Right atrium auricular region (tissue), 2 donors: ENCODE measurements at places on chromosomes 7 and 10.

- no peak for DNase-seq
Observed at GRCh38 chr10:29157321-29157720, 131.5 kb upstream of the LYZL1 start.

- DNase-seq, result no peak
Observed at GRCh38 chr10:9596368-9596920, 1421.2 kb upstream of the CELF2 start.

- DNase-seq, result no peak
Observed at GRCh38 chr7:157007470-157008066, 2.9 kb downstream of the MNX1 start.

GRCh38 chr10:118610577-118610976 lies 15.1 kb upstream of the PRLHR start:
- no peak for DNase-seq

GRCh38 chr10:11194859-11195586 lies 177.4 kb downstream of the CELF2 start:
- no peak for DNase-seq

- no peak for DNase-seq
Observed at GRCh38 chr7:88401009-88401623, 94.4 kb upstream of the STEAP4 start.

DNA sequence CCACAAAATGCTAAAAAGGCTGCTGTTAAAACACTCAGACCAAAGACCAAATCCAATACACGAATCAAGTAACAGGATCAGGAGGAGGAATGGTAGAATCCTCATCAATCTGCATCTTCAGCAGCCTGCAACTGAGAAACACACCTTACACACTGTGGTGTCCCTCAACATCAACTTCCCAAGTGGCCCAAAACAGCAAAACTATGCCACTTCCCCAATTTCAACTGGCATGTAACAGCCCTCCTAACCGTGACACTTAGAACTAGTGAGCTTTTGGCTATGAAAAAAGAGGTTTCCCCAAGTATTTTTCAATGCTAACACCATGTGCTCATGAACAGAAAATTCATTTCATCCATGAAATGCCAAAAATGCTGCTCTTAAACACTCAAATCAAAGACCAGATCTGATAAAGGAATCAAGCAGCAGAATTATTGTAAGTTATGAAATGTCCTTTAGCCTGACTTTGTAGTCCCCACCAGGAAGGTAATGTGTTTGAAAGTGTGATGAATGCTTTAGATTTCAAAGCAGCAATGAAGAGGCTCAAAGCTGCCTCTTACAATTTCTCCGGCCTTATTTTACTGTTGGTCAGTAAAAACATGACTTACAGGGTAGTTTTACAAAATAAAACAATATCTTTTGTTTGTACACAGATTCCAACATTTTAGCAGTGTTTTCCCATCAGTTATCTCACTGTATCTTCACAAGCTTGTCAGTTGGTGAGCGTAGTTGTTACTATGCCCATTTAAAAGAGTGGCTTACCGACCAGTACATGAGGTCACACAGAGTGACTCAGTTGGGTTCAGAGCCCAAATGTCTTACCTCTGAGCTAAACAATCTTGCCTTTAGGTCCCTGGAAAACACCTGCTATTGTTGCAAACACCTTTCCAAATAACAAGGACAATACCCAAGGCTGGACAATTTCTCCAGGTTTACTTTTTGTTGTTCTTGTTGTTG lies 65.7 kb upstream of the ASAH2 start:
- DNase-seq, result no peak

DNA sequence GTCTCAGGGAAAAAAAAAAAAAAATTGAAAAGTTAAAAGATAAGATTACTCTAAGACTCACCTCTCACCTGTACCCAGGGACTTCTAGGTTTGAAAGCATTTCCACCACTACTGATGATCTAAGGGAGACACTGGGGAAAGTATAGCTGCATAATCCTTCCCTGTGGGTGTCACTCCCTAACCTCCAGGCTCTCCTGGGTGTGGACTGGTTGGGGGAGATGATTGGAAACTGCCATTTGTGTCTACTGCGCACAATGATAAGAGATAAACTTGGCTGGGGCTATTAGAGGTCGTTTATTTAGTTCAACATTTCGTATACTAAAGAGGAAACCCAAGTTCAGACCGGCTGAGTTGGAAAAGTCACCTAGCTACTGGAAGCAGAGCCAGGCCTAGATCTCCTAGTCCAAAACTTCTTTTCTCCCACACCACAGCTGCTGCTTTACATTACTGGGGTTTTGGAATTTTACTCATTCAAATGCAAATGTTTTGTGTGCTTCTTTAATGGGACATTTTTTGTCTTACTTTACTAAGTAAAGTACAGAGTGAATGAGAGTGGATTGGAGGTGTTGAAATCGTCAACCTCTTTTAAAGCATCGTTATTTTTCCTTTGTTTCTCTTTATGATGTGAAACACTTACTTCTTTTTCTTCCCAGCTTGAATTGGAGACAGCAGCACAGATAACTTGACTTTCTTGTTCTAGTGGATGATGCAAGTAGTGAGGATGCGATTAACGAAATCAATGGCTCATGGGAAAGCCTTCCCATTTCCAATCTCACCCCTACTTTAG lies 22.3 kb upstream of the SEC61G start:
- DNase-seq, result no peak

DNA sequence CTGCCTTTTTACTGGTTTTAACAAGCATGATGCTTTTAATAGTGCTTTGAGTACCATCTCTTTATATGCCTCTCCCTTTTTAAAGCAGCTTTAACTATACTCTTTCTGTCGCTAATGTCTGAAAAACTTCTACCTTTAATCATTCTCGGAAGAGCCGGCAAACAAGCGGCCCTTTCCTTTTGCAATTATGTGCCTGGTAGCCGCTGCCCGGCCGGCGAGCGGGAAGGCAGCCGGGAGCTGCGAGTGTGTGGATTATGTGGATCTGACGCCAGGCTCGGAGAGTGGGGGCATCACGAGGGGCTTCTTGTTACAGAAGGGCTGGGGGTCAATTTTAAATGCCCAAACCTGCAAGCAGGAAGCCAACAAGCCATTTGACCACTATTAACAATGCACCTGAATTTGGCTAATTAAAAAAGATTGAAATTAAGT lies 120.9 kb downstream of the BUB3 start:
- no peak for DNase-seq

- peak; percentile 58 for DNase-seq
Observed at GRCh38 chr7:47293884-47294555, 287.9 kb downstream of the TNS3 start.

DNA sequence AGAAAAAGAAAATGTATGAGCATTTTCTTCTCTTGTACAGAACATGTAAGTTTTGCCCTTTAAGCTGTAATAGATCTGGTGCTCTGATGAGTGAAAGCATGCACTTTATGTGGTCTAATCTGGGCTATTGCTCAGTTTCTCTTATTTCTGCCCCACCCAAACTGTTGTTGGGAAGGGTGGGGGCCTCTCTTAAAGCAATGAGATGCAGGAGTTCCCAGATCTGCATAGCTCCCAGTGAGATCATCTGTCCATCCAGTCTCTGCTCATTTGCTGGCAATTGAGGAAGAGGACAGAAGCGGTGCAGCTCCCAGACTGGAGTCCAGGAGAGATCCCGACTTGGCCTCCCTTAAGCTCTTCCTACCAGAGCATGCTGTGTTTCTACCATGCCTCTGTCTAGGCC lies 114.9 kb upstream of the SORCS3 start:
- DNase-seq, result no peak

GRCh38 chr7:38801786-38802185 lies 107.2 kb downstream of the VPS41 start:
- DNase-seq, result no peak

DNA sequence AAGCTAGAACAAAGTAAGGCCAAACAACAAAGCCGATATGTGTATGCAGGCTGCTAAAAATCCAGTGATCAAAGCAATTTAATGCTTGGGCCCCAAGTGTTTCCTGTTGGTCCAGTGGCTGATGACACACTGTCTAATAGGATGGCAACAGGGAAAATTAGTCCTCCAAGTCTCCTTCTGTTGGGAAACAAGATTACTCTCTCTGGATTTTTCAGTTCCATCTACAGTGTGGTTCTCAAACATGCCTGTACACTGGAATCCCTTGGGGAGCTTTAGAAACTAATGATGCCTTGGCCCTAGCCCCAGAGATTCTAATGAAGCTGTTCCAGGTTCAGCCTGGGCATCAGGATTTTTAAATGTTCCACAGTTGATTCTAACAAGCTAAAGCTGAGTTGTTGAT lies 198.7 kb downstream of the AHR start:
- DNase-seq, result no peak

- DNase-seq, result no peak
Observed at GRCh38 chr10:83649471-83649870, 489.8 kb upstream of the GHITM start.

GRCh38 chr7:112370436-112370835 lies 79.8 kb upstream of the IFRD1 start:
- no peak for DNase-seq

- no peak for DNase-seq
Observed at GRCh38 chr7:82985144-82985802, 177.4 kb downstream of the PCLO start.

GRCh38 chr7:15620491-15621185 lies 58.8 kb upstream of the AGMO start:
- DNase-seq, result no peak

DNA sequence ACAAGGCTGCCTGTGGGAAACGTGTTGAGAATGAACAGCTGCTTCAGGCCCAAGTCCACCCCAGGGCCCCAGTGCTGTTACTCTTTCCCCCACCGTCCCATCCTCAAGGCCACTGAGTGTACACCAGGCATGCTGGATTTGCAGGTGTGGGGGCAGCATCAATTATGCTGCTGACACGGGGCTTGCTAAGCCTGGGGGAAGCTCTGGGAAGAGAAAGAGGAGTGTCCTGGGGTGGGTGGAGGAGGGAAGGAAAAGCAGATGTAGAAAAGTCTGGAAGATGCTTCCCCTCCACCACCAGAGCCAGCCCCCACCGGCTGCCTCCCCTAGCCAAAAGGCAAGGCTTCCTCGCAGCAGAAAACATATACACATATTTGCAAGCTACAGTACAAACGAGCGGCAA lies 153.9 kb downstream of the CDH23 start:
- DNase-seq, result no peak

DNA sequence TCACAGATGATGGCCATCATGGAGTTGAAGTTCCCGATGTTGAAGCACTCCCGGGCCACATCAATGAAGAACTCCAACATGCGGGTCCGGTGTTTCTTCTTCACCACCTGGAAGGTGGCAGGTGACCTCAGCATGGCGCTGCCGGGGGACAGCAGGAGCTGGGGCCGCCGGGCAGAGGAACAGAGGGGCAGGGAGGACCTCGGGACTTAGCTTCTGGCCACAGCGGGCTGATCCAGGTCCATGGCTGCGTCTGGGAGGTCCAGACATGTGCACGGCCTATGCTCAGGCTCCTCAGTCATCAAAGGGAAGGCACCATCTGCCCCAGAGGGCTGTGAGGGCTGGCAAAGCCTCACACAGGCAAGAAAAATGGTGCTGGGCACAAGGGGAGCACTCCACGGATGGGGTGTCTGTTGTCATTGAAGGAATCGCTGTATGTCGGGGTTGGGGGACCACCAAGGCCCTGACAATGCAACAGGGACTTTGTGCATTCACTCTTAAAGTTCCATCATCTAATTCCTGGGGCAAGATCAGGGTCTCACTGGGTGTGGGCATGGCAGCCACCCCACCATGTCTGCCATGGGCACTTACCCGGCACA lies 60.9 kb downstream of the CSGALNACT2 start:
- no peak for DNase-seq

DNA sequence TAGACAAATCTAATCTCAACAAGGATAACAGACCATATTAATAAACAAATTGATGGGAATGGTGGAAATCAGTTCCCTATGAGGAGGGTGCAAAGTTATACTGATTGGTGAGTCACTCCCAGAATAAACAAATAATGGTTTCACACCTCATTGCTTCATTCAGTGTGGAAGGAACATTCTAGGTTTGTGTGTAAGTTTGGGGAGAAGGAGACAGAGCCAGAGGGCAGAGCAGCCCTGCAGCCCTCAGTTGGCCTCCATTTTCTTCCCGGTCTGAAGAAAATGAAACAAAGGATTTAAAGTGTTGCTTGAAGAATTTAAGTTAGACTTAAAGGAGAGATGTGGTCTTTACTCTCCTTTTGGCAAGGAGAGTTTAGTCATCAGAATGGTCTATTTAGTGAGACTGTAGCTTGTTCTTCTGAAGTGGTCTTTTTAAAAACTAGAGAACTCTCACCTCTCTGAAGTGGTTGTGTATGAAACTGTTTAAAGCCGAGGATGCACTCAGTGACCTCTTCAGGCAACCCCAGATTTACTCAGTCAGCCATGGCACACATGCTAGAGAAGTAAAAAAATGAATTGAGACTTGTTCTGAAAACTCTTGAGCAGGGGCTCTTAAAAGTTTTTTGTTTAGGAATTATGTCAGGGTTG lies 27.2 kb downstream of the IKZF1 start:
- DNase-seq, result no peak
